ENCODE measurements at places on chromosomes 12 and 14. TPM values are rescaled to one million over a fixed set of nuclear protein-coding genes. Genes with fewer than 3 reads are reported as not detected.
A peak's percentile ranks its signal among the peaks of the same experiment; 100 is the strongest.

The CHPT1 gene
- 3.2 TPM for total RNA-seq

The KRT84 gene
- not detected for total RNA-seq

DNA sequence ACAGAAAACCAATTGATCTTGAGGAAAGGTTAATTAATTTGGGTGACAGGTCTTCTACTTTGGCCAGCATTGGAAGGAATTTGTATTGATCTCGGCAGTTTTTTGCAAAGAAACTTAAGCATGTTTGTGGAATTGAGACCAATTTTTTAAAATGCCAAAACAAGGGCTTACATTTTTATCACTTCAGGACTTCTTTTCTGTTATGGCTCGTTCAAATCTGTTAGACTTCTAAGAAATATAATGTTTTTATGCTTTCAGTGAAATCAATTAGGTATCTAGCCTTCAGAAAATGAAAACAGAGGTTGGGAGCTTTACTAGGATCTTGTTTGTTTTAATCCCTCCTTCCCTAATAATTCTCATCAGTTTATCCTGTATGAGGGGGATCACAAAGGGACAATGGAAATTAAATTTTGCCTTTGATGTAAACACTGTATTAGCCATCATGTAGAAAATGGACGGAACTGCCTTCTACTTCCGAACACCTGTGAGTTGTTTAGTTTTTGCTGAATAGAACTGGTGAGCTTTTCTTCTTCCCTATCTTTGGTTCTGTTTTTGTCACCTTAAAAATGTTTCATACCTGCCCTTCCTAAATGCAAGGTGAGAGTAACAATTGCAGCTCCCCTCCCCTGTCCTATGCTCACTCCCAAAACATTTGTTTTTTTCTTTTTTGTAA, 7.8 kb downstream of the FOXA1 start:
- peak; percentile 39 for DNase-seq

The RNASE1 gene
- total RNA-seq, result not detected

DNA sequence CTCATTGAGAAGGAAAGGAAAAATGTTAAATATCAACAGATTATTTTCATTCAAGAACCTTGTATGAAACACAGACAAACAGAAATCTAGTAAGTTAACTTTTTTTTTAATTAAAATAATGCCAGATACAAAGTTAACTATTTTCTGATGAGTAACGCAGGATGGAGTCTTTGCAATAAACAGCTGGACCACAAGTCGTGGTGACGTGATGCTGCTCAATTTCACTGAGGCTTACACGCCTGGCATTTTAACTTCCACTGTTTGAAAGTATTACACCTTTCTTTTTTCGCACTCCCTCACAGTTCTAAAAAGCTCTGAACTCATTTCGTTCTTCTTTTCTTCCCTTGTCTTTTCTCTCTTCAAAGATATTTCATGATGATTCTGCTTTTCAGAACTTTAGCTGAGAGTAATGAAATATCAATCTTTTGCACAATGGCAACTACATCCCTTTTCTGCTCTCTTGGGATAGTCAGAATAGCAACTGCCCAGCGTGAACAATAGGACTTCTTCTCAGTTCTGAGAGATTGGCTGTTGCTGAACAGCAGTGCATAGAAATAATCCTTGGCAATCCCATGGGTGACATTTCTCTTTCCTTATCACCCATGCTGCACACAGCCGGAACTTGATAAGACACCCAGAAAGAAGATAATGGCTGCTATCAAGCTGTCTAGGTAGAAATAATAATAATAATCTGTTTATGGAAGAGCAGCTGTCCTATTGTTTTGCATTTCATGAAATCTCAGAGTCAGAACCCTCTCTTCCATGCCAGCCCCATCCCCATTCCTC, 160.5 kb downstream of the BTG1 start:
- DNase-seq, result no peak

The CLEC6A gene
- under 0.01 TPM for total RNA-seq

The OTUB2 gene
- total RNA-seq, result 1.3 TPM

- DNase-seq, result no peak
These were observed 1.5 kb downstream of the CRACR2A start for GRCh38 chr12:3751151-3752095.

GRCh38 chr14:28321475-28322244, 444.9 kb upstream of the FOXG1 start:
- peak; percentile 65 for DNase-seq

The NGB gene
- total RNA-seq, result not detected

The KRT78 gene
- 5.3 TPM for total RNA-seq

The NFE2 gene
- not detected for total RNA-seq

DNA sequence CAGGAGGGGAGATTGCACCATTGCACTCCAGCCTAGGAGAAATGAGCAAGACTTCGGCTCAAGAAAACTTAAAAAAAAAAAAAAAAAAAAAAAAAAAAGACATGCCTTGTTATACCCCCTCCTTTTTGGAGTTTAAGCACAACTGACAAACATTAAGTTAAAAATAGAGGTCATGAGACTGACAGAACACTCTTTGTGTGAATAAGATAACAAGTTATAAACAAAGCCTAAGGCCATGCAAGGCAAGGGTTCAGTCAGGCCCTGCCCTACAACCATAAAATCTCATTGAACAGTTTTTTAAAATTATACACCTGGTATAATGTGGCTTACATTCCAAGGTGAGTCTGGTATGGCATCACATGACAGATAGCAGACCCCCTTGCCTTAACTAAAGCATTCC, 39.3 kb downstream of the TSPAN19 start:
- no peak for DNase-seq

DNA sequence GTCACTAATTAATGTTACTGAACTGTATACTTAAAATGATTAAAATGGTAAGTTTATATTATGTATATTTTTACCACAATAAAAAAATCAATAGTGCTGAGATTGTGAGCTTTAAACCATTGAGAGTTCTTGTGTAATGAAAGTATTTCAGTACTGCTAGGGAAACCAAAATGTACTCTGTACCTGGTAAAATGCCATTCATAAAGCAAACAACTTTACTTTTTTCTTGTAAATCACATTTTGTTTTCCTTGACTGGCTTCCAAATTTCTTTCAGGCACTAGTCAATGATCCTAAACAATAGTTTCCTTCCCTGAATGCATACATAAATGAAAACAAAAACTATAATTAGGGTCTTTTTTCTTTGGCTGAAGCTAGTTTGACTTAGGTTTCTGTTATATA, 29.4 kb upstream of the SNRPF start:
- DNase-seq, result no peak

DNA sequence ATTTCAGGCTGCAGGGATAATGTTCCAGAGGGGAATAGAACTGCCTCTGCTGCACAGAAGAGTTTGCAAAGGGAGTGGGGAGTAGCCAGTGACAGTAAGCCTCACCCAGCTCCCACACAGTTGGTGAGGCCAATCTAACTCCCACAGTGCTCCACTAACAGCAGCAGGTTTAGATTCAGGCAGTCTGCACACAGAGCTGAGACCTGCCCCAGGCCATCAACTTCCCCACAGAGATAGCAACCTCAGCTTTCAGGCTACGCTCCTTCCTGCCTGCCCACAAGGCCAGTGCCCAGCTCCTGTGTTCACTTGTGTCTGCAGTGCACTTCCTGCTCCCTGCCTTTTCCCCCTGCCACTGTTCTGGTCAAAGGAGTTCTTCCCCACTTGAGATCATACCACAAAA, 107.5 kb downstream of the TBC1D30 start:
- no peak for DNase-seq

The FAM181A gene
- total RNA-seq, result not detected

Measured in bronchial epithelial cell (primary cell).